ENCODE measurements at places on chromosomes 7 and 10.

- no peak for DNase-seq
These were observed 5.9 kb downstream of the SLIT1 start for GRCh38 chr10:97179731-97180362.

- DNase-seq: no peak
These were observed 23.1 kb upstream of the DRGX start for GRCh38 chr10:49419005-49419404.

- DNase-seq: no peak
These were observed 127.2 kb upstream of the SP4 start for GRCh38 chr7:21300692-21301091.

GRCh38 chr10:1287487-1287886 lies 231.3 kb downstream of the WDR37 start:
- no peak for DNase-seq

DNA sequence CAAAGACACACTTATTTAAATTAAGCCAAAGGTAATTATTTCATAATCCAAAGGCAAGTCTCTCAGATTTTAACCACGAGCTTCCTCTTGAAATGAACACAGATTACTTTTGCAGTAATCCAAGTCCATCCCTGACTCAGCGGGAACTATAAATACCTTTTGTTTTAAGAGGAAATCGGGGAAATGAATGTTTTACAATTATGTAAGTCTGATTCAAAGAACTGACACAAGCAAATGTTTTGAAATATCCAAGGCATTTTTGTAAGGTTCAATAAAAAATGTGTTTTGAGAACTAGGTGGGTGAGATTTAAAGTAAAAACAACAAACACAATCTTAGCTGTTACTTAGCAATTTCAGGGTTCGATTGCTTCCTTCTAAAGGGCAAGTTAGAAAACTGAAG lies 179.8 kb upstream of the ASAH2 start:
- DNase-seq: no peak

- no peak for DNase-seq
These were observed 776.4 kb downstream of the GATA3 start for GRCh38 chr10:8830876-8831275.

- no peak for DNase-seq
These were observed 181.3 kb downstream of the MAGI2 start for GRCh38 chr7:79272066-79272669.

DNA sequence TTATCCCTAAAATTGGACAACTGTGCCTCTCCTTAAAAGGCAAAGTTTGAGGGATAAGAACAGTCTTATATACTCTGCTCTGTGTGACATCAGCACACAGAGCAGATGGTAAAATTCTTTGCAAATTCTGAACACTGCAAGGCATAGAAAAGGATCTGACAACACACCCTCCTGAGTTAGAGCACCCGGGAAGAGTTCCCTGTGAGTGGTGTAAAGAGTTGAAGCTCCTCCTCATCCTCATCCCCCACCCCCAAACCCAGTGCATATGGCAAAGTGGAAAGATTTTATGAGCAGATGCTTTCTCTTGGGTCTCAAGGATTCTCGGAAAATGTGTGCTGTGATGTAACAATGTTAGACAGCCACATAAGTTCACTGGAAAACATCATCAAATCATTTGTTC lies 40.0 kb upstream of the DGKI start:
- DNase-seq: no peak

DNA sequence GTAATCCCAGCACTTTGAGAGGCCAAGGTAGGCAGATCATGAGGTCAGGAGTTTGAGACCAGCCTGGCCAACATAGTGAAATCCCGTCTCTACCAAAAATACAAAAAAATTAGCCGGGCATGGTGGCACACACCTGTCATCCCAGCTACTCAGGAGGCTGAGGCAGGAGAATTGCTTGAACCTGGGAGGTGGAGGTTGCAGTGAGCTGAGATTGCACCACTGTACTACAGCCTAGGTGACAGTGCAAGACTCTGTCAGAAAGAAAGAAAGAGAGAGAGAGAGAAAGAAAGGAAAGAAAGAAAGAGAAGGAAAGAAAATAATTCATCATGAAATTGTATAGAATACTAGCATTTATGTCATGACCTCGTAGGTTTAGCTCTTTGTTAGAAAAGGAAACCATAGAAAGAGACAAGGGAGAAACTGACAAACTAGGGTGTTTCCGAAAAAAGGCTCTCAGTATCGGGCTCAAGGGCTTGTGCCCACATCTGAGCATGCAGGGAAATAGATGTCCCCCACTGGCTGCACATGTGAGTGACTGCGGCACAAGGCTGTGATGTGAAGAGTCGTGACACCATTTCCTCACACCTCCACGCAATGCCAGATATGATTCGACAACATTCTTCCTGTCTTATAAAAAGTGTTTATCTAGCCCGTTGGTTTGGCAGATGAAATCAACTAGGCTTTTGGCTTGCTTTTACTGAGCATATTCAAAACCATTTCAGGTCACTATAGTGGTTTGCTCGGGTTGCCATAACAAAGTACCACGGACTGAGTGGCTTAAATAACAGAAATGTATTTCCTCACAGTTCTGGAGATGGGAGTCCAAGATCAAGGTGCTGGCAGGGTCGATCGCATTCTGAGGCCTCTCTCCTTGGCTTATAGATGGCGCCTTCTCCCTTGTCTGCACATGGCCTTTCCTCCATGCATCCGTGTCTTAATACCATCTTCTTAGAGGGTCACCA lies 2.0 kb downstream of the SRGN start:
- no peak for DNase-seq

All from non-pigmented ciliary epithelial cell (primary cell).